ENCODE measurements at places on chromosomes 7 and 10.

GRCh38 chr7:80145780-80146422 lies 11.3 kb downstream of the GNAI1 start:
- peak; percentile 83 for DNase-seq

DNA sequence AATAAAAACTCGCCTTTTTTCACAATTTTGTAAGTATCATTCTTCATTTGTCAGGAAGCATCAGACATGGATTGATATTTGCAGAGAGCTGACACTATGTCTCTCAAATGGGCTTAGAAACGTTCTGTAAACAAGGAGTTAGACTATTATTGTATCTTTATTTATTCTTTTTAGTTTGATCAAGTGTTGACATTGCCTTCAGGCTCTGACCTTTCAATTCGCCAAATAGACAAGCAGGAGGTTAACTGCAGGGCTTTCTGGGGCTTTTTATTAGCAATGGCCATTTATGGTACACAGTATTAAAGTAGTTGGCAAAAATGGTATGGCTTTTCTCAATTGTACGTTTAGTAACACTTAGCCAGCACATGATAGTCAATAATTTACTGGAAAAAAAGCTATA lies 221.7 kb downstream of the ZWINT start:
- no peak for DNase-seq

DNA sequence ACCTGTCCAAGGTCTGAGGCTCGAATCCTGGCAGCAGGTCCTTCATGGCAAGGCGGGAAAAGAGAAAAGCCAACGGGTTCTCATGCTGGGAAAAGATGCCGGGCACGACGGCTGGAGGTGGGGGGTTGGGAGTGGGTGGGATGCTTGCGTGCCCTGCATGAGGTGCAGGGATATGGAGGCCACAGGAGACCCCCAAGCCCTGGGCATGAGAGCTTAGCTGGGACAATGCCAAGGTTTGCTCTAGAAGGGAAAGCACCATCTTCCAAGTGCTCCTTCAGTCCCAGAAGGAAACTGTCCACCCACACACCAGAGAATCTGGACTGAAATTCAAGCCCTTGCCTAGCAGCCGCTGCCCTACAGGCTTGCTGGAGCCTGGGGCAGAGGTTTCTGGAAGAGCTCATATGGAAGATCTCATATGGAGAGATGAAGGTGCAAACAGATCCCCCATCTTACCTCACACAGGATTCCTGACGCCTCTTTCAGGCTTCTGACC lies 64.3 kb downstream of the ZRANB1 start:
- DNase-seq, result no peak

DNA sequence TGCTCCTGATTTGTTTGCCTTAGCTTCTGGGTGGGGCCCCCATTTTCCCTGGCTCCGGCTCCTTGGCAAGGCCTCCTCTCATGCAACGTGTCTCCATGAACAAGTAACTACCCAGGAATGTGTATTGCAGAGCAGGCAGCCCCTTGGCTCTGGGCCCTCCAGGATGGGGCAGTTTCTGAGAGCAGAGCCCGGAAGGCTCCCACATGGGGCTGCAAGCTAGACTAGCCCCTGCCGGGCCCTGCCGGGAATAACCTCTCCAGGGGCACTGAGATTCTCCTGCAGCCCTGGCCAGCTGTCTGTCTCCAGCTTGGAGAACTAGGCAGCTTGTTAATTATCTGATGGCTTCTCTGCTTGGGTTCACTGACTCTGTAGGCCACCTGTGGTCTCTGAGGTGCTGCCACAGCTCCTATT lies 184.0 kb upstream of the INHBA start:
- peak; percentile 99 for DNase-seq

DNA sequence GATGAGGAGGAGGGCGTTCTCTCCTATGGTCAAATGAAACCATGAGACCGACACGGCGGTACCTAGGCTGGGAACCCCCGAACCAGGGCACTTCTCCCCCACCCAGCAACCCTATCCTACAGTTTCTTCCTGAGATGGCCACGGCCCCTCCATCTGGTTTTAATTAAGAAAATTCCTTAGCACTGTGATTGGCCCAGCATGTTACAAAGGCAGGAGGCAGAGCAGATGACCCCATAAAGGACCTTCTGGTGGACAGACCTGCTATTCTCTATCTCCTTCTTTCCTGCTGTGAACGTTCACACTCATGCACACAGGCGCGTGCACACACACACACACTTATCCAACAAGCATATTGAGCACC lies 129.4 kb downstream of the RGS10 start:
- peak; percentile 62 for DNase-seq

GRCh38 chr7:93883078-93883916 lies 7.3 kb downstream of the TFPI2 start:
- peak; percentile 30 for DNase-seq

DNA sequence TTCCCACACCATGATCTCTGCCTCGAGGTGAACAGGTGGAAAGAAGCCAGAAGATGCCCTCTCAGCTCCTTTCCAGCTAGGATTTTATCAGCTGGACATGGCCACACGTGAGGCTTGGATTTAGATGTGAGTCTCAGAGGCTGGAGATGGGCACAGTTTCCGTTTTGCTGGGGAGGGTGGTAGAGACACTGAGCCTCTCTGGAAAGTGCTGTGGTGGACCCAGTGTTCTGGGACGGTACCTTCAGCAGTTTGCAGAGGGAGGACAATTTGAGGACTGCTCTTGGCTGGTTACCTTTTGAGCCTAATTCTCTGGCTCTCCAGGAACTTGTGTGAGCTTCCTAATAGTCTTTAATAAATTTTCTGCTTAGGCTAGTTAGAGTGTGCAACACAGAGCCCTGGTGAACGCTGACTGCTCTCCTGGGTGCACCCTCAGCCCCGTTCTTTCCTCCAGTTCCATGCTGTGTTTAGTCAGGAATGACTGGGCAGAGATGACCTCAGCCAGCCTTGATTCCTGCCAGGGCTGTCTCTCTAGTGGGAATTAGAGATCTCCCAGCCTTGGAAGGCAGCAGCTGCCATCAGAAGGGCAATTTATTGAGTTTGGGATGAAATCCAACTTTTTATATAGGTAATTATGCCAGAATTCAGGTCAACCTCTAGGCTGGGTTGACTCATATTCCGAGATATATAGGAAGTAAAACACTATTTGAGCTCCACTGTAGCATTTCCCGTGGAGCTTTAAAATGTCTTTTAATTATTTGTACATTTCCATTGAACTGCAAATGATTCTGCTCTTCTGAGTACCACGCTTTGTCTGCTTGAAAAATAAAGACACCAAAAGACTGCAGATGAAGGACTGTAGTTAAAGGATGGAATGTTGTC lies 103.9 kb downstream of the GATA3 start:
- no peak for DNase-seq

GRCh38 chr7:131424219-131424822 lies 96.6 kb downstream of the MKLN1 start:
- peak; percentile 56 for DNase-seq
